T-helper 2 cell treated with Interferon-gamma antibody and Interleukin-4, amounts not matched to agents 5 μg/mL and 100 μg/mL, for 36 hours (primary cell): ENCODE measurements at places on chromosomes 5 and 9.

DNA sequence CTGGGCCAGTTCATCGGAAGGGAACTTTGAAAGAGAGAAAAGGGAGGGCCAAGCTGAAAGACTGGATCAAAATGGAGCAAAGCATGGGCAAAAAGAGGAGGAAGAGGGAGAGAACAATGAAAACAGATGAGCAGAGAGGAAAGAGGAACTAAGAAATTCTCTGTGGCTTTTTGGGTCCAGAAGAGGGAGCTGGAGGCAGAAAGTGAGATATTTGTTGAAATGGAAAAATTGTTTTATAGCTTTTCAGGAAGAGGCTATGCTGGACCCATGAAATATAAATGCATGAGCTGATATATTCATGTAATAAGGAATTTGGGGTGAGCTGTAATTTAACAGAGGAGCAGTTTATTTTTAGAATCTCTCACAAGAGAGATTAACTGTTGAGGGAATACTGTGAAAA lies 457.3 kb downstream of the DMAC1 start:
- no peak overlapping the region for H3K4me3 ChIP-seq
- no peak overlapping the region for H3K27ac ChIP-seq
- no peaks in the 10 kb centered on the region for H3K4me1 ChIP-seq
- peaks cover 22% of the 10 kb centered on the region for H3K27me3 ChIP-seq

- DNase-seq, result no peak
- H3K4me3 ChIP-seq, result peak overlapping the region; percentile 44
- H3K27me3 ChIP-seq, result peaks cover 45% of the 10 kb centered on the region
- H3K27ac ChIP-seq, result no peak overlapping the region
Observed at GRCh38 chr5:159916841-159917761, 819 bp downstream of the ADRA1B start.

- no peak overlapping the region for H3K4me3 ChIP-seq
- peaks cover 4% of the 10 kb centered on the region for H3K4me1 ChIP-seq
- no peak overlapping the region for H3K27ac ChIP-seq
Observed at GRCh38 chr9:111442360-111443027, 41.7 kb downstream of the ECPAS start.

GRCh38 chr5:112757468-112758208 lies 20.0 kb downstream of the APC start:
- no peaks in the 10 kb centered on the region for H3K27me3 ChIP-seq
- H3K4me1 ChIP-seq, result peaks cover 3% of the 10 kb centered on the region
- DNase-seq, result no peak
- no peak overlapping the region for H3K4me3 ChIP-seq
- no peak overlapping the region for H3K27ac ChIP-seq

DNA sequence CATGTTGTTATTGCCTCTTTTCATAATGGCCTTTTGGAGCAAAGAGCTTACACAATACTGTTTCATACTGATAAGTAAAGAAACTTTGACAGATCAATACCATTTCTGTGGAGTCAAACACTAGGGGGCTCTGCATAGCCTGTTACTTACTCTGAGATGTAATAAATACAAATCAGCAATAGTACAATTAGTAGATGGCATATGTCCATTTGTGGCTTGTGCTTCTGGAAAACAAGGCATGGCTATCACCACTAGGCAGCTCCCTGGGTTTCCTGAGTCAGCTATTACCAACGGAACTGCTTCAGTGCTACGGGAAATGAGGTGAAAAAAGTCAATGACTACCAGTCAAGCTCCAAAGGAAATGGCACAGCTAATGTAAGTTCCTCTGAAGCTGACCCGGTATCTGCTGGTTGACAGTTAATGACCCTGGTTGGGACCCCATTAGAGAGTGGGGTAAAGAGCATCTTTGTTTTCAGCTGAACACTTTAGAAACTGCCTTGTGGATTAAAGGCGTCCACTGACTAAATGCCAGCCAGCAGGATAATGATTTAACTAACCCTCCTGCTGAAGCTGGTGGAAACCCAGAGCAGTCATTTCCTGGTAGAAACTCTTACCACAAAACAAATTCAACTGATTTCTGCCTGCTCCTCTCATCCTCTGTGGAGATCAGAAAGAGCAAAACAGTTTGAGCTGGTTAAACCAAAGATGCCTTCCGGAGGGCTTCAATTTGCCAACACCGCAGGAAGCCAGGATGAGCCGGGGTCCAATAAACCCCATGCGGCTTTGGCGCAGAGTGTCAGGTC lies 69.0 kb upstream of the FAM169A start:
- no peaks in the 10 kb centered on the region for H3K36me3 ChIP-seq
- peaks cover 25% of the 10 kb centered on the region for H3K27me3 ChIP-seq
- peak overlapping the region; percentile 65 for H3K4me3 ChIP-seq
- peak overlapping the region; percentile 74 for H3K27ac ChIP-seq
- peaks cover 34% of the 10 kb centered on the region for H3K4me1 ChIP-seq

DNA sequence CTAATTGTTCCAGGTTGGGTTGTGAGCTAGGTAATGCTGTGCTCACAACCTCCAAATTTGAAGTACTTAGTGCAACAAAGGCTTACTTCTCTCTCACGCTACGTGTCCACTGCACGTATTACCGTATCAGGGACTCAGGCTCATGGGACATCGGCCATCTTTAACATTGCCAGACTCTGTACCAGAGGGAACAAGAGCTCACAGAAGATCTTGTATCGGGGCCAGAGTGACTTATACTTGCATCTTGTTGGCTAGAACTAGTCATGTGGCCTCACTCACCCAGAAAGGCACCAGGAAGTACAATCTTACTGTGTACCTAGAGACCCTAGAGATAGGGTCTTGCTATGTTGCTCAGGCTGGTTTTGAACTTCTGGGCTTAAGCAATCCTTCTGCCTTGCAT lies 81.1 kb upstream of the KLF9 start:
- H3K4me3 ChIP-seq, result no peak overlapping the region
- peaks cover 20% of the 10 kb centered on the region for H3K4me1 ChIP-seq
- no peaks in the 10 kb centered on the region for H3K36me3 ChIP-seq
- no peak for DNase-seq
- no peaks in the 10 kb centered on the region for H3K27me3 ChIP-seq

DNA sequence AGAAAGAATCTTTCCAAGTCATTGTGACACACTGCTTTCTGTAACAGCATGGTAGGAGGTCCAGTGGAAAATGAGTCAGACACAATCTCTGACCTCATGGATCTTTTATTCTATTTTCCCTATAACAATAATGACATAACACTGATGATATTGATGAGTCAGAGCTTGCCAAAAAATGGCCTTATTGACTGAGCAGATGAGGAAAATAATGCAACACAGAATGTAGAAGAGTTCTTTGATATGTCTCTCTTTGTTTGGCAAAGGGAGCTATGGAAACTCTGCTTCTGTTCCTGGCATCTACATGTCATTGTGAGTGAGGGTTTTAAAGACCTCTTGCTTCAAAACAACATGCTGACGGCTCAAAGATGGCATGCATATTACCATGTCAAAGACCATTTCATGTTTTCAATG lies 443.1 kb upstream of the ZNF608 start:
- no peak overlapping the region for H3K27ac ChIP-seq
- H3K36me3 ChIP-seq, result no peaks in the 10 kb centered on the region
- no peak for DNase-seq
- H3K27me3 ChIP-seq, result no peaks in the 10 kb centered on the region
- no peak overlapping the region for H3K4me3 ChIP-seq

- H3K4me1 ChIP-seq, result peaks cover 18% of the 10 kb centered on the region
- DNase-seq, result no peak
- no peak overlapping the region for H3K27ac ChIP-seq
- peaks cover 48% of the 10 kb centered on the region for H3K27me3 ChIP-seq
Observed at GRCh38 chr9:69674716-69675438, 2.7 kb upstream of the APBA1 start.

DNA sequence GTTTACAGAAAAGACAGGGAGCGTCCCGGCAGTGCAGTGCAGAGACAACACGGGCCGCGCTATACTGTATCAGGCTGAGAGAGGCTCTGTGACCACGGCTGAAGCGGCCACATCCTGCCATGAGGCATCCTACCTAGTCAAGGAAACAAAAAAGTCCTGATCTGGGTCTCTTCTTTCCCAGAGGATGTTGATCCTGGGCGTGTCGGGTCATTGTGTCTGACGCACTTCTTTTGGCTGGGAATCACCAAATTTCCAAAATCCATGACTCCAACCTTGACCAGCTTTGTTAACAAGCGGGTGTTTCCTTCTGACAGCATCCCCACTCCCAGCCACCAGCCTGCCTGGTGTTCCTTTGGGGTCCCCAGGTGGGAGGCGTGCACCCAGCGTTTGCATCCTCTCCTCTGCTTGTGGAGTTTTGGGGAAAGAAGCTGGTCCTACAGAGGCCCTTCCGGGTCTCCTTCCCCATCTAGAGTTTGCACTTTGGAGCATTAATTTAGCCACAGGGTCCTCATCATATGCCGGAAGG lies 91.4 kb upstream of the RAI14 start:
- no peak overlapping the region for H3K4me3 ChIP-seq
- no peaks in the 10 kb centered on the region for H3K27me3 ChIP-seq
- no peak overlapping the region for H3K27ac ChIP-seq
- DNase-seq, result no peak

- DNase-seq, result no peak
- no peak overlapping the region for H3K4me3 ChIP-seq
- no peak overlapping the region for H3K27ac ChIP-seq
- no peaks in the 10 kb centered on the region for H3K36me3 ChIP-seq
Observed at GRCh38 chr9:26669701-26670670, 222.6 kb downstream of the CAAP1 start.

DNA sequence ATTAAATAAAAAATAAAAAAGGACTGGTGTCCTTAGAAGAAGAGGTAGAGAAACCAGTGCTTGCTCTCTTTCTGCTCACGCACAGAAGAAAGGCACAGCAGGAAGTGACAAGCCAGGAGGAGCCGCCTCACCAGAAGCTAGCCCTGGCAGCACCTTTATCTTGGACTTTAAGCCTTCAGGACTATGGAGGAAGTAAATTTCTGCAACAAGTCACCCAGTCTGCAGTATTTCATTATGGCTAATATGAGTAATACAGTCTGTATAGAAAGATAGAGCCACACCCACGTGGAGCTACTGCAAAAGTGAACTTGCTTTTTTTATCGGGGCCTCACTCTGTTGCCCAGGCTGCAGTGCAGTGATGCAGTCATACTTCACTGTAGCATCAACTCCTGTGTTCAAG lies 68.4 kb downstream of the PDZD2 start:
- peaks cover 2% of the 10 kb centered on the region for H3K27me3 ChIP-seq
- no peak for DNase-seq
- no peak overlapping the region for H3K27ac ChIP-seq
- no peak overlapping the region for H3K4me3 ChIP-seq
- H3K36me3 ChIP-seq, result no peaks in the 10 kb centered on the region

DNA sequence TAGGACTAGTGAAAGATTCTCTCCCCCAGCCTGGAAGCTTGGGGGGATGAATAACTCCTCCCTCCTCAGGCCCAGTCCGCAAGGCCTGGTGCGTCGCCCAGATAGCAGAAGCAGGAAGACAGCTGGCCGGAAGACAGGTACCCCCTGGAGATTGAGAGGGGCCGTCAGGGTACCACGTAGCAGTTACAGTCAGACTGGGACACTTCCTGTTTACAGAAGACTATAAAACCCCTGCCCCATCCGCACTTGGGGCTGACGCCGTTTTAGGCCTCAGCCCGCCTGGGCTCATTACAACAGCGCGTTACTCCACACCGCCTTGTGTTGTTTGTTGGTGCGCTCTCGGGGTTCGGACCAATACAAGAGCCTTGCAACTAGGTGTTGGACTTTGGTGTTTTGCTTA lies 15.4 kb downstream of the SEMA6A start:
- peaks cover 2% of the 10 kb centered on the region for H3K4me1 ChIP-seq
- no peak overlapping the region for H3K4me3 ChIP-seq
- peaks cover 2% of the 10 kb centered on the region for H3K27me3 ChIP-seq
- H3K27ac ChIP-seq, result no peak overlapping the region

- H3K4me3 ChIP-seq, result no peak overlapping the region
- no peaks in the 10 kb centered on the region for H3K4me1 ChIP-seq
- H3K27ac ChIP-seq, result no peak overlapping the region
- DNase-seq, result no peak
- no peaks in the 10 kb centered on the region for H3K36me3 ChIP-seq
Observed at GRCh38 chr5:120405923-120406322, 58.2 kb upstream of the PRR16 start.

DNA sequence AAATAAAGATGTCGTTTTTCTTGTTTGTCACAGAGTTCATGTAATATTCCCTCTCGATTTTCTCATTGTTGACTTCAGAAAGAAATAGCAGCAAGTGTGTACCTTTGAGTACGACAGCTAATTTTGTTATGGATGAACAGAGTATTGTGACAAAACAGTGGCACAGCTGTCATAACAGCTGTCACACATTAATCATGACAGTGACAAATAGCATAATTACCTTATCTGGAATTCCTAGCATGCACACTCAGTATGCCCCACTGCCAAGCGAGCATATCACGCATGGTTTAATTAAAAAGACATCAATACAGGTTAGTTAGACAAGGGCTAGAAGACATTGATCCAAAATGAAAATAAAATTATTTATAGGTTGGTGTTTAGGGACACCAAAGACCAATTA lies 375.1 kb downstream of the SPATA31D1 start:
- H3K4me1 ChIP-seq, result no peaks in the 10 kb centered on the region
- H3K36me3 ChIP-seq, result no peaks in the 10 kb centered on the region
- no peak for DNase-seq

DNA sequence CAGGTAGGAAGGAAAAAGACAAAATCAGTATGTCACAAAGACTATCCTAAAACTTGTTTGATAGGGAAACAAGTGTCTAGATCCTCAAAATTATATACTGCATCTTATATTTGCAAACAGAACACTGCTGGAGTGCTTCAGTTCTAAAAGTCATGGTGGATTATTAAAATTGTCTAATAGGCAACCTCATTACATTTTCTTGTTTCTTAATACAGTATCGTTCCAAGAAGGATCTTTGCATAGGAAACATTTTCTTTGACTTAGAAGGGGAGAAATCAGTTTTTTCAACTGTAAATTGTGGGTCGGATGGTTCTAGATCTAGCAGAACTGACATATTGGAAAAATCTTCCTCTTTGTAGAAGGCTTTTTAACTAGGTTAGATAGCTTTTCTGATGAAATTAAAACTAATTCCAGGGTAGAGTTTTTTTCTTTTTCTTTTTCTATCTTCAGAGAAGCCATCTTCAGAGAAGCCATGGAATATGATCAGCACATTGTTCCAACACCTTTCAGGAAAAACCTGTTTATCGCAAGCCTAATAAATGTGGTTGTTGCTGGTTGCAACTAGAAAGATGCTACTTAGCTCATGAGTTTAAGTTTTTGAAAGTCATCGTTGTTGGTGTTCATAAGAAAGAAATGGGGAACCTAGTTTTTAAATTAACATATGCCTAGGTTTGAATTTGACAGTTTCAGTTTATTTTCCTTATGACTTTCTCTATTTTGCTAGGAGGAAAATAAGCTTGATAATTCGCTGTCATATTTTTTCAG lies 7.4 kb downstream of the CPEB4 start:
- no peaks in the 10 kb centered on the region for H3K36me3 ChIP-seq
- DNase-seq, result no peak
- H3K27ac ChIP-seq, result no peak overlapping the region
- peaks cover 17% of the 10 kb centered on the region for H3K4me1 ChIP-seq
- H3K4me3 ChIP-seq, result no peak overlapping the region

DNA sequence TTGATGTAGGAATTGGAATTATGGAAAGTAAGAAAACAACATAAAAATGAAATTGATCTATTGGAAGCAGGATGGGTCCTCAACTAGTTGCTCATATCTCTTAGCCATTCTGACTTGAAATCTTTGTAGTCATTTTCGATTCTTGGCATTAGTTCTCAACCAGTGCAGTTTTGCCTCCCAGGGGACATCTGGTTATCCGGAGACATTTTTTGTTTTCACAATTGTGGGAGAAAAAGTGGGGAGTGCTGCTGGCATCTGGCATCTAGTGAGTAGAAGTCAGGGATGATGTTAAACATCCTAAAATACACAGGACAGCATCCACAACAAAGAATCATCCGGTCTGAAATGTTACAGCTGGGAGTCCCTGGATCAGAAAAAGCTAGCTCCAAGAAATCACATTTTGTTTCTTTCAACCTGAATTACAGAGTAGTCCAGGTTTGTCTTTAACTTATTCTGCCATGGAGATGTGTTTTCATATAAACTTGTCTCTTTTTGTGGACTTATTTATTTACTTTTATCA lies 74.9 kb downstream of the FBXL7 start:
- H3K36me3 ChIP-seq, result no peaks in the 10 kb centered on the region
- no peak for DNase-seq
